ENCODE measurements at places on chromosomes 2 and 18.

DNA sequence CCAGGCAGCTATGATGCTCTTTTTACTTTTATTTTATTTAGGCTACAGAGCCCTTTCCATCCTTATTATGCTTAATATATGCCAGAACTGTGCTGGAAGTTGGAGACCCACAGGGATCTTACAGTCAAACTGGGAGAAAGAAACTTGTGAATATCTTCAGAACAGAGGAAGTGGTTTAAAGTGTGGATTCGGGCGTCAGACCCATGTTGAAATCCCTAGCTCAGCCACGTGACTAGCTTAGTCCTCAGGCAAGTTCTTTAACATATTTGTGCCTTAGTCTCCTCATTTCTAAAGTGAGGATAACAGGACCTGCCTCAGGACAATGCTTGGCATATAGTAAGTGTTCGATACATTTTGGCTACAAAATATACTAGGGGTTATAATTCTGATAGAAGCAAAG, 59.1 kb downstream of the MAP3K20 start:
- DNase-seq = no peak

- DNase-seq = no peak
Measured at GRCh38 chr18:59141294-59142068, 1.8 kb downstream of the SEC11C start.

- DNase-seq = no peak
Measured at GRCh38 chr2:114063346-114063745, 173.5 kb downstream of the ACTR3 start.

GRCh38 chr2:238427435-238428162, 872 bp downstream of the ASB1 start:
- no peak for DNase-seq

DNA sequence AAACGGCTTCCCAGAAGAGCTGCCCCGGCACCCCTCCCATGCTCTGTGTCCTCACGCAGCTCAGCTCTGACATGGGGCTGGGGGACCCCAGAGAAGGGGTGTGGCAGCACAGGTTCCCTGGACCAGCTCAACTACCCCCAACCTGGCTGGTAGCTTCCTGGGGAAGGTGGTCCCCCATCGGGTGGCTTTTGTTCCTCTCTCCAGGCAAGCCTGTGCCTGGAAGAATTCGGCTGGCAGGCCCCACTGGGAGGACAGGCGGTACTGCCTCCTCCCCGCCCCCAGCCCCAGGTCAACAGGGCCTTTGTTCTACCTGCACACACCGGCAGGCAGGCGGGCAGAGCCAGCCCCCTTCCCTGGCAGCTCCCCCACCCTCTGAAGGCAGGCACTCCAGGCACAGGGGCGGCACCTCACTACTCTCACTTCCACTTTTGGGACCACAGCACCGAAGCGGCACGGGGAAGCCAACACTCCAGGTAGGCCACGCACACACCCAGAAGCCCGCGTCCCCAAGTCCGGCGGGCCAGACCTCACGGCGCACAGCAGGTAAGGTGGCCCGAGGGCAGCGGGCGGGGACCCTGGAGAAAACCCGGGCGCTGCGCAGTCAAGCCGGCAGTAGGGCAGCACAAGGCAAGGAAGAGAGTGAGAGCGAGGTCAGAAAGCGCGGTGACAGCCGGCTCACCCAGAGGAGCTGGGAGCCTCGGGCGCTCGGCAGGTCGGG, 1.3 kb downstream of the HS6ST1 start:
- no peak for DNase-seq

DNA sequence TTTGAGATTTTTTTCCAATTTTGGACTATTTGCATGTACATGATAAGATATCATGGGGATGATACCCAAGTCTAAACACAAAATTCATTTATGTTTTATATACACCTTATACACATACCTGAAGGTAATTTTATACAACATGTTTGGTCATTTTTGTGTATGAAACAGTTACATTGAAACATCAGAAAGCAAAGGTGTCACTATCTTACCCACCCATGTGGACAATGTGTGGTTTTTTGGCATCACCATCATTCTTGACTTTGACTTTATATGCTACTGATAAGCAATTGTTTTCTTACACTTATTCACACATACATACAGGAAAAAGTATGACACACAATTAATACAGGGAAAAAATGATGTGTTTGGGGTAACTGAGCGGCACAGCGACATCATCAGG, 51.0 kb upstream of the ACVR1 start:
- no peak for DNase-seq

- DNase-seq = no peak
Measured at GRCh38 chr2:143732076-143732475, 602.9 kb downstream of the ARHGAP15 start.

DNA sequence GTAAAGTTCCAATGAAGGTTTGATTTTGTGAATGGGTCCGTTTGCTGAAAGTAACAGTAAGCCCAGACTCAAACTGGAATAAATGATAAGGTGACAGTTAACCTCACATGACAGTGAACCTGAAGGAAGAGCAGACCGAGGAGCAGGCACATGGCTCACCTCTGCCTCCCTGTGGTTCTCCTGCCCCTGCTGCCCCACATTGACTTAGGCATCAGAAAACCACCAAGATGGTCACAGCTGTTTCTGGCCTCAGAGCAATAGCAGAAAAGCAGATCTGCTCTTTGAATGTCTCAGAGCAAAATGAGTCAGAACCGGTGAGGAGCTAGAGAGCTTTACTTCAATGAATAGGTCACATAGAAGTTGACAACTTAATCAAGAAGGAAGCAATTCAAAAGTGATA, 487.6 kb downstream of the METTL4 start:
- DNase-seq = no peak

GRCh38 chr18:73785300-73785699, 362.3 kb downstream of the FBXO15 start:
- DNase-seq = no peak

GRCh38 chr2:168160897-168161296, 86.5 kb downstream of the STK39 start:
- DNase-seq = no peak

DNA sequence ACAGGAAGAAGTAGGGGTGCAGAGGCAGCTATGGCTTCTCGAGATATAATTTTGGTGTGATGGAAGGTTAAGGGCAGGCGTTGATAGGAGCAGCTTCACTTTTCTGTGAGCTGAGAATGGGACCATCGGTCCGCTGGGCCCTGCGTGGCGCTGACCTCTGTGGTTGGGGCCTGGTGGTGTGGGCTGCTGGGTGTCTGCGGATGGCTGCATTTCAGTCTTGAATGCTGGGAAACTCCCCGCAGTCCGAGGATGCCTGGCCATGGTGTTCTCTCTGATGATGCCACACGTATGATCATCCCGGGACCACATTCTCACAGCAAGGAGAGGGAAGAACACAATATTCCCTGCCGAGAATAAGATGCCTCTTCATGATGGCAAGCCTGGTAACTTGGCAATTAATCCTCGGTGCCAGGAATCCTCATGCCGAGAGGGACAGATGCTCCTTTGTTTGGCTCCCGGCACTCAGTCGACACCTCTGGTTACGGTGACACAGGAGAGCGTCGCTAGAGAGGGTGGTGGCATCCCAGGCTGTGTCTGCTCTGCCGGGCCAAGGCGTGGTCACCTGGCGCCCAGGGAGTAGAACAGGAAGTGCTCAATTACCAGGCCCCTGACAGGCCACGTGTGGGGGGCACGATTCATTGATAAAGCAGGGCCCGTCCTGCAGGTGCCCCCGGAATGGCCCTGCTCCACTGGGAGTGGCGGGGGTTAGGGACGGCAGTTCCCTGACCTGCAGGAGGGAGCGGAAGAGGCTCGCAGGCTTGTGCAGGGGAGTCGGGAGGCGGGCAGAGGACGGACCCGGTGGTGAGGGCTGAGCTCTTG, 119.4 kb upstream of the CTDP1 start:
- DNase-seq = no peak

GRCh38 chr2:48471048-48471474, 58.9 kb upstream of the STON1 start:
- no peak for DNase-seq

DNA sequence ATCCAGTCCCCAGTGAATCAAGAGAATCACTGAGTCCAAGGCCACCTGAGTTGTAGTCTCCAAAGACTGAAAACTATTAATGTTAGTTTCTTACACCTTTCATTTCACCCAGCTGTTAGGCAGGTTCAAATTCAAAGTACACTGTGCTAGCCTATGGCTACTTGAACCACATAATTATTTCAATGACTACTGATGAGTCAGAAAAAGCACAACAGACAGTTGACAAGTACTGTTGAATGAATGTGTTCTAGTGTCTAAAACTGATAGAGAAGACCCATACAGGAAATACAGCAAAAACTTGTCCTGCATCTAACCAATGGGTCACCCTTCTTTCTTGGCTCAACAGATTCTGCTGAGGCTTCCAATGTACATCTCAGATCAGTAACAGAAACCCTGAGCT, 160.9 kb downstream of the MYO5B start:
- DNase-seq = no peak

- no peak for DNase-seq
Measured at GRCh38 chr18:75219745-75220375, 9.3 kb downstream of the TSHZ1 start.

DNA sequence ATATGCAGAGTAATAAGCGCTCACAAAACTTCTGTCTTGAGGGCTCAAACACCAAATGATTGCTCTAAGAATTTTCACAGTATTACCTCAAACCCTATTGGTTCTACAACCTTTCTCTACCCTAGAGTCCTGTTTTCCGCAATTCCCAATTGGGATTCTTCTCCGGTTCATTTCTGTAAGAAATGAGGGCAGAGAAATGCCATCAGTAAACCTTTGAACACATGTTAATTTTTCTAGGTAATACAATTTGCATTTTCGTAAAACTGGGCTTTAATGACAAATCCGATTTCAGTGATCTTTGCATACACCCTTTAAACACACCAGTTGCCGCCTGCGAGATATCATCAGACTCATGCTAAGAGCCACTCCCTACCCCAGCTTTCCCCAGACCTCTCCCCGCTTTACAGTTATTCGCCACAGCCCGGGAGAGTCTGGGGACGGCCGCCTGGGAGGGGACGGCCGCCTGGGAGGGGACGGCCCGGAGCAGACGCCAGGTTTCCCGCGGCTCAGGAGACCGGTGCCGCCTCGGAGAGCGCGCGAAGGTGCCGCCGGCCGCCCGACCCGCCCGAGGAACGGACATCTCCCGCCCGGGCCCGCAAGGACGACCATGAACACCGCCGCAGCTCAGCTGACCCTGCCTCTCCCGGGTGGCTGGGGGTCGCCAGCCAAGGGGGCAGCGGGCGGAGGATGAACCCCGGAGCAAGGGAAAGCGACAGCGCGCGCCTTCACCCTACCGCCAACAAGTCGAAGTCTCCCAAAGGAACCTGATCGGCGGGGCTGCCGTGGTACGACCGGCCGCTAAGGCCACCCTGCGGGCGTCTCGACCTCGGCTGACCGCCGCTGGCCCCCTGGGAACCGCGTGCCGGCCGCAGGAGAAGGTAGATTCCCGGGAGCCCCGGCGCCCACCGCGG, 463 bp downstream of the SMC6 start:
- peak; percentile 54 for DNase-seq

- no peak for DNase-seq
Measured at GRCh38 chr18:44679914-44680272, 795 bp upstream of the SETBP1 start.

DNA sequence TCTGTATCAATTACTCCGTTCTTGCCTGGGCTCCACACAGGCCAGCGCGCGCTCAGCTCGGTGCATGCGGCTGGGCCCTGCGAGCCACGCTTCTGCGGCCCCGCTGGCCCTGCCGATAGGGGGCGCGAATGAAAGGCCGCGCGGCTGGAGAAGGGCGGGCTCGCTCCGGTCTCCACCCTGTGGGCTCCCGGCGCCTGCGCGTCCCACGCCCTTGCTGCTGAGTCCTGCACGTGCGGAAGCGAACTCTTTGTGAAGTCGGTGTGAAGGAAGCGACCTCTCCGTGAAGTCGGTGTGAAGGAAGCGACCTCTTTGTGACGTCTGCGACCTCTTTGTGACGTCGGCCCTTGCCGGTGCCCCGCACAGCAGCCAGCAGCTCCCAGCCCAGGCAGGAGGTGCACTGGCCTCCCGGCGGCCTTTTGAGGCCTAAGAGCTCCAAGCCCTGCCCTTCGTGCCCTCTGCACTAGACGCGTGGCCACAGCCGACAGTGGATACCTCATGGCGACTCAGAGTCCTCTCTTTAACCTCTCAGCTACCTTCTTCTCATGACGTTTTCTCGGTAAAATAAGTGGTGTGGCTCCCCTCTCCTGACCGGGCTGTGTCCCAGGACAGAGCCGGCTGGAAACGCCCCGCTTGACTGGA, 391.9 kb upstream of the RAB6C start:
- DNase-seq = no peak

GRCh38 chr2:81481994-81482368, 1177.4 kb upstream of the LRRTM1 start:
- DNase-seq = no peak

GRCh38 chr18:66682855-66683322, 79.0 kb upstream of the CDH19 start:
- no peak for DNase-seq

- no peak for DNase-seq
Measured at GRCh38 chr2:45545943-45546342, 65.1 kb downstream of the SRBD1 start.

- no peak for DNase-seq
Measured at GRCh38 chr2:113278742-113279139, at the start of gene PAX8. Gene PAX8 (minus strand): TSS chr2:113278921. CDS start chr2:113278394, 527 bp downstream.

DNA sequence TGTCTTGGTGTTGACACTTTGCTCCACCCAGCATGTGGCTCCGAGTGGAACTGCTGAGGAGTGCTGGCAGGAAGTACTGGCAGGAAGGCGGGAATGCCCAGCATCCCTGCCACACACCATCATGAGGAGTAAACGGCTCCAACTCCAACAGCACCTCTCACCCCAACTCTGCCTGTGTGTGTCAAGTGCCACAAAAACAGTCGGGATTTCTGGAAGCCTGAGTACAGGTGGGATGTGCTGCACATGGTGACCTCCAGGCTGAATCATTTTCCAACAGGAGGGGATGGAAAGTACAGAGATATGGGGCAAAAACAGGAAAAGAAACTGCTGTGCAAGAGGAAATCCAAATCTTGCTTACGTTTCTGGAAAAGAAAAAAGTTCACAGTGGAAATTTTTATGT, 53.6 kb downstream of the PARD6G start:
- DNase-seq = no peak

- no peak for DNase-seq
Measured at GRCh38 chr2:205170399-205170798, 511.9 kb upstream of the NRP2 start.

DNA sequence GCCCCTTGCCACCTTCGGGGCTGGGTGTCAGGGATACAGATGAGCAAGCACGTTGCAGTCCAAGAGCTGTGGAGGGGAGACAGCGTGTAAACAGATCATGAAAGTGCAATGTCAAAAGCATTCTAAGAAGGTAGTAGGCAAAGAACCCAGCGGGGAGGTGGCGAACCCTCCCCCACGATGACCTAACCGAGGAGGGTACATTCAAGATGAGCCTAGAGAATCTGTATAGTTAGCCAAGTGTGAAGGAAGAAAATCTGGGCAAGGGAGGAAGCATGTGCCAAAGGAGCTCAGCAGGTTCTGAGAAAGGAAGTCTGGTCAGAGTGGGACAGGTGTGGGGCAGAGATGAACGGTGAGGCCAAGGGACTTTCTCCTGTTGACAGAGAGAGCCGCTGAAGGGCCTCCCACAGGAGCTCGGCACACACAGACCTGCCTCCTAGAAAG, 106.9 kb downstream of the SP3 start:
- no peak for DNase-seq
